Esophagus muscularis mucosa (tissue), 4 donors: ENCODE measurements at places on chromosomes 1 and 21. TPM values are rescaled to one million over a fixed set of nuclear protein-coding genes. Genes with fewer than 3 reads are reported as not detected.

- DNase-seq = no peak
Observed at GRCh38 chr21:26405071-26405470, 168.0 kb downstream of the CYYR1 start.

DNA sequence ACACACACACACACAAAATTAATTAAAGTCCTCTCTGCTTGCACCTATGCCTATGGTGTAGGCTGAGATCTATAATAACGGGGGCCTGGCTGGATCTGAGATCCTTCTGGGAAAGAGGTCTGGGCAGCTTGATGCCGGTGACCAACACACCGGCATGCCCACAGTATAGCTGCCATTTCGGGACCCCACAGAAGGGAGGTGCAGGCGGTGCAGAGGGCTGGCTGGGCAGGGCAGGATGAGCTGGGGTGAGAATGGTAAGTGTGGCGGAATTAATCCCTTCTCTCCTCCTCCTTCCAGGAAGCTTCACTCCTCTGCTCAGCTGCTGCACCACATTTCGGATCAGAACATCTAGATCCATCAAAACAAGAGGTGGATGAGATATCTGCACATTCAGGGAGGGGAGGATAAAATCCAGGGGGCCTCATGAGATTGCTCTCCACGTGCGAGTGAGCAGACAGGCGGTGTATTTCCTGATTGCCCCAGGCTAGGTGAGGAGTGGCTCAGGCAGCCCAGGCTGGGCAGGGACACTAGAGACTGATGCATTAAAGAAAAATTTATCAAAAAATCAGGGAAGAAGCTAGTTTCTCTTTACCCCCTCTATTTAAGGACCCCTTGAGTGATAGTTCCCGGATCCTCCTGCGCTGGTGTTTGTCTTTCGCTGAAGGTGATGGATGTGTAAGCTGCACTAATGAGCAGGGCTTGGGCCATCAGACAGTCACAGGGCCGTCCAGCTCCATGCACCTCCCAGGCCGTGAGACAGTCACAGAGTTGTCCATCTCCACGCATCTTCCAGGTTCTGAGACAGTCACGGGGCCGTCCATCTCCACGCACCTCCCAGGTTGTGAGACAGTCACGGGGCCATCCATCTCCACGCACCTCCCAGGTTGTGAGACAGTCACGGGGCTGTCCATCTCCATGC, 449.9 kb downstream of the PTPRU start:
- DNase-seq = no peak

- no peak for DNase-seq
Observed at GRCh38 chr1:75074831-75075395, 59.3 kb upstream of the LHX8 start.

GRCh38 chr1:93344886-93345632, 648 bp upstream of the DR1 start:
- DNase-seq = no peak

DNA sequence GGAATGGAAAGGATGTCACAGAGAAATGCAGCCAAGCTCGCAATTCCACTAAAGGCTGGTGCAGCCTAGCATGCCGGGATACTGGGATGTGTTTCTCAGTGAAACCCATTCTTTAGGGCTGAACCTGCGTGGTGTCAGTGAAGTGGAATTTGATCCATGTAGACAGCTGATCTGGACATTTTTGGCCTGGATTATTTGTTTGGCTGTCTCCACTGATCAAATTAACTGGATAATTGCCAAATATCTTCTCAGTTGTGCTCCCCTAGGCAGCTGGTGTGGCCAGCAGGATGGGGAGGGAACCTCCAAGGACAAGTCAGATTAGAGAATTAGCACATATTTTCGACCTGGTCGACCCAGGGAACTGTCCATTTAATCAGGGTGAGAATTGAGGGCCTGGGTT, 318.4 kb downstream of the RPS6KC1 start:
- no peak for DNase-seq

DNA sequence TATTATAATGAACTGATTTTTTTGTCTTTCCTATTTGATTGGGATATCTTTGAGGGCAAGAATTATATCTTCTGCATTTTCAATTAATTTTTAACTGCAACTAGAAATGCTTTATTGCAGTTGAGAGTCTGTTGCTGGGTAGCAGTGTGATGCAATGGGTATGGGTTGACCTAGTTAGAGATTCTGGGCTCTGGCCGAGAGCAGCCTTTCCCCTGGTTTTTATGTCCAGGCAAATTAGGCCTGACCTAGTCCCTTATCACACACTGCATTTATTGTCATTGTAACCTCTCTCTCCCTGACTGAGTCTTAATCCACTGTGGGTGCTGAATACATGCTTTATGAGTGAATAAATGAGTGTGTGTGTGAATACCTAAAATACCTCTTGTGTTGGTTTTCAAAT, 206.4 kb upstream of the PTGFR start:
- no peak for DNase-seq

GRCh38 chr21:46248827-46249226, 20.3 kb upstream of the LSS start:
- DNase-seq = no peak

DNA sequence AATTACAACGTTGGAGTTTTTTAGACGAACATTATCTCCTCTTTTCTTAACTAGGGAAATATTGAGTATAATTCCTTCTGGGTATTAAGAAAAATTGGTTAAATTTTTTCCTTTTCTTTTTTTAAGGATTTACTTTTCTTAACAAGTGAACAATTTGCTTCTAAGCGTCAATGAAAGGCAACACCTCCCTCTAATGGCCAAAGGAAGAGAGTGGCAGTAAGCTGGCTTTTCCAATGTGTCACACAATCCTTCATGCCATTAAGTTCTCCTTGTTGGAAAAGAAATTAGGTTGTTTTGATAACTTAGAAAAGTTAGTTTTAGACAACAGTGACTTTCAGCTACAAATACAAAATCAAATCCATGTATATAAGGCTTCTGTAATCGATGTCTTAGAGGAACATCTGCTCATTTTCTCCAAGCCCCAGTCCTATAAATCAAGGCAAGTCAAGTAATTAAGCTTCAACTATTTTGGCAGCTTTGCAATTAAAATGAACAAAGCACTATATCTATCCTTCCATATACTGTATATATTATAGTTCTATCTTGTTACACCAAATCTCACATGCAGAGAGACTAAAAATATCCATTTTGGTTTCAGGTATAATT, 62.8 kb downstream of the EDEM3 start:
- no peak for DNase-seq

DNA sequence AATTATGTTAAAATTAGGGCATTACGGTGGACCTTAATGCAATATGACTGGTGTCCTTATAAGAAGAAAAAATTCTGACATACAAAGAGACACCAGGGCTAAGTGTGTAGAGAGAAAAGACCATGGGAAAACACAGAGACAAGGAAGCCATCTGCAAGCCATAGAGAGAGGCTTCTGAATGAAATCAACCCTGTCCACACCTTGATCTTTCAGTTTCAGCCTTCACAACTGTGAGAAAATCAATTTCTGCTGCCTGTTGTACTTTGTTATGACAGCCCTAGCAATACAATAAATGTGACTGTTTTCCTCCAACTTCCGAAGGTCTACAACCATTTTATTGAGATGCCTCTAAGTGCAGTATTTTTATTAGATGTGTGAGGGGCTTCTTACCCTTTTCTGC, 1407.2 kb downstream of the MRPL39 start:
- DNase-seq = no peak

GRCh38 chr21:33036430-33037162, 10.9 kb downstream of the OLIG2 start:
- DNase-seq = no peak

DNA sequence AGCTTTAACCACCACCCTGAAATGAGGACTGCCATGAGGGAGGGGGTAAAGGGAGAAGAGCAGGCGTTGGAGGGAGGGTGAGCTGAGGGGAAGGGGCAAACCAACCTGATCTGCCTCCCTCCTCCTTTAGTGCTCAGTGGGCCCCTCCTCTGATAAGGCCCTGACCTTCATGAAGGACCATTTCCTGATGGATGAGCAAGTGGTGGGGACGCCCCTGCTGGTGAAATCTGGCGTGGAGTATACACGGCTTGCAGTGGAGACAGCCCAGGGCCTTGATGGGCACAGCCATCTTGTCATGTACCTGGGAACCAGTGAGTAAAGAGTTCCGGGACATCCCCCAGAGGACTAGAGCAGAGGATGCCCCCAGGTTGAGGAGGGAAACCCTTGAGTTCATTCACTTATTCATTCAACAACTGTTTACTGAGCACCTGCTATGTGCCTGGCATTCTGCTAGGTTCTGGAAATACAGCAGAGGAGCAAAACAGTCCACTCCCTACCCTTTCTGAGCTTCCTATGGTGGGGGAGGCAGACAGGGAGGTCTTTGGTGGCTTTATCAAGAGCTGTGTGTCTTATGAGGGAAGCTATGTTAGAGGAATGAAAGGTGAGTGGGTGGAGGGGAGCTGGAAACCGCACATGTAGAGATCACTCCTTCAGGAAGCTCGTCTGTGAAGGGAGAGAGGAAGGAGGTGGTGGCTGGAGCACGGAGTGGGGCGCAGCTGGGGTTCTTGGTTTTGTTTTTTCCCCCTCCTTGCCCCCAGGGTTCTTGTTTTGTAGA, 19.5 kb downstream of the SEMA4A start:
- DNase-seq = no peak

- no peak for DNase-seq
Observed at GRCh38 chr1:115057661-115058254, 28.1 kb downstream of the TSHB start.

DNA sequence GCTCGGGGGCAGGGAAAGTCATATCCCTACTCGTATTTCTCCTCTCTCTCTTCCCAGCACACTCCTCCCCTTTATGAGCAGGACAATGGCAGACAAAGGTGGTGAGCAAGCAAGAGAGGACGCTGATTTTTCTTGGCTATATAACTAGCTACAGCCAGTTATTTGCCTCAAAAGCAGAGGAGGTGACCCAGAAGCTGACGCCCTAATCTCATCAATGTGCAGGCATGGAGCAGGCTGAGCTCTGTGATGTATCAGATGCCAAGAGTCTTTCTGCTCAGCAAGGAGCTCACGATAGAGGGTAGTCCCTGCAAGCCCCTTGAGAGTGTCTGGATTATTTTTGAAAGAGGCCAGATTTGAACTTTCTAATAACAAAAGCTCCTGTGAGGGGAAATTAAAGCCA, 75.5 kb downstream of the ASTN1 start:
- peak; percentile 39 for DNase-seq

- no peak for DNase-seq
Observed at GRCh38 chr1:113567427-113567826, 177.1 kb downstream of the MAGI3 start.

The IGSF9 gene
- total RNA-seq = 0.17 TPM

The GPR137B gene
- total RNA-seq = 15.1 TPM

The CHODL gene
- total RNA-seq = 4.1 TPM

The LCE2C gene
- not detected for total RNA-seq

The KCNN3 gene
- 3.6 TPM for total RNA-seq

The SPATA45 gene
- total RNA-seq = not detected

The CYP4A11 gene
- not detected for total RNA-seq

The PGLYRP4 gene
- not detected for total RNA-seq
